Effector CD4-positive, alpha-beta T cell (primary cell): ENCODE measurements at places on chromosomes 16 and 17.

DNA sequence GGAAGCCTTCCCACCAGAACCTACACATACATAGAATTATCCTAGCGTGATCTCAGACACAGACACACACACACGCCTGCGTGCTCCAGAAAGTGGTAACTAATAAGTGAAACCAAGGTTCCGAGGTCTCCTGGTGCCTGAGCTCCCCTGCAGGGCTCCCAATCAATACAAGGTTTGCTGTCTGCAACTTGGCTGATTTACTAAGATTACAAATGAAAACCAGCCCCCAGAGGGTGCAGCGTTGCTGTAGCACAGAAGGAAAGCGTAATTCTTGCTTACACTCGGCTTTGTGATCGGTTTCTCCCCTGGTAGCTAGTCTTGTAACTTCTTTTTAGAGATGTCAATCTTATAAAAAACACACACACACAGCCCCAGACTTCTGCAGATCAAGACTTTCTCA lies 334.1 kb upstream of the XYLT1 start:
- no peak for DNase-seq

DNA sequence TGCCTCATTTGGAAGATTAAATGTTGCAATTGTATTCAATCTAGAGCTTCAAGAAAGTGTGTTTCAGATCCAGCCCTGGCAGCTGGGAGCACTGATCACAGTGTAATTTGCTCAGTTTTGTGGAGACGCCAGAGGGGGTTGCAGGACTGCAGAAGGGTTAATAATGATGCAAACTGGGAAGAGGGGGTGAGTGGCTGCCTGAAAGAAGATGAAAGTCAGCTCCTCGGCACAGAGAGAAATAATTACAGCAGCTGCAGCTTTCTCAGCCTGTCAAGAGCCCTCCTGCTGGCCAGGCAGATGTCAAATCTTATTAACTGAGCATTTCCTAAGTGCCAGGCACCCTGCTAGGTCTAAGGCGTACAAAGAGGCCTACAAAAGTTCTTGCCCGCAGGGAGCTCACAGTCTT lies 97.7 kb downstream of the ZNF18 start:
- no peak for DNase-seq

- no peak for DNase-seq
These were observed 2.2 kb downstream of the KRTAP4-12 start for GRCh38 chr17:41121742-41122141.

DNA sequence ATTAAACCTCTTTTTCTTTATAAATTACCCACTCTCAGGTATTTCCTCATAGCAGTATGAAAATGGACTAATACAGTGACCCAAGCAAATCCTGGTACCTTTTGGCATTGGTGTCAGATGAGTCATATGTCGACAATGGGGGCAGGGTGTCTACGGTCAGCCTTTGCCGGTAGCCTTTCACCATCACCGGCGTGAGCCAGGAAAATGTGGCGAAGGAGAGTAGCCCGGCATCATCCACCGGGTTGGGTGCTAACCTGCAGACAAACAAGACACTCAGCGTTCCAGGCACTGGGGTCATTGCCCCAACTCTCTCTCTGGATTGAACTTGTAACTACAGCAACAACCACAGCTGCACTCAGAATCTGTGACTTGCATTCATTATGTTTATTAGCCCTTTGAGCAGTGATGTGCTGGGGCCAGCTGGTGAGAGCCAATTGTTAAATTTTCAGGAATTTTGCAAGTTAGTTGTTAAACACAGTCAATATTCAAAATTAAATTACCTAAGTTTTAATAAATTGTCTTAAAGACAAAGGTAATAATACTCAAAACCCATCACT lies 11.9 kb downstream of the ABCC12 start:
- DNase-seq = no peak

DNA sequence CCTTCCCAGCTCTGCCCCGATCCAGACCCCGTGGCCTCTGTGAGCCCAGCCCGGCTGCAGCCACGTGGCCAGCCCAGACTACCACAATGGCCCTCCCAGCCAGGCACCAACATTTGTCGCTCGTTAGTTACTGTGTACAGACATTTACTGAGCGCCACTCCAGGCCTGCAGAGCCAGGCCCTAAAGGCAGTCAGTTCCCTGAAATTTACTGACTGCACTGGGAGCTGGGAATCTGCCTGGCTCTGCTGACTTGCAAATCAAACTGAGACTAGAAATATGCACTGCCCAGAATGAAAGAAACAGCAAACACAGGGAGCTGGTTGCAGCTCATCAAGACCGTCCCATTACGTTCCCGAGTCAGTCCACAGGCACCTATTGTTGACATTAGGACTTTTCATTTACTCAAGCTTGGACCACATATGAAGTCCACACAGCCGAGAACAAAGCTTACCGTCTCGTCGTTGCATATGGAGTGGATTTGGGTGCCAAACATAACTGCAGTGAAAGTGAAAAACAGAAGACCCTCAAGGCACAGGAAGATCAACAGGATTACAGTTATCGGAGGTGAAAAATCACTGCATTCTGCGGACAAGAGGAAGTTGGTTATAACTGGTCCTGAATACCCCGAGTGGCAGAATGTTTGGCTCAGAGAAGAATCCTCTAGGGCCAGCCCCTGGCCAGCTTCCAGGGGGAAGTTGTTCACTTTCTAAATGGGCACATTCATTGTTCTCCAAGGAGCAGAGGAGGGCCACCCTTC lies 34.5 kb downstream of the ZDHHC7 start:
- no peak for DNase-seq

DNA sequence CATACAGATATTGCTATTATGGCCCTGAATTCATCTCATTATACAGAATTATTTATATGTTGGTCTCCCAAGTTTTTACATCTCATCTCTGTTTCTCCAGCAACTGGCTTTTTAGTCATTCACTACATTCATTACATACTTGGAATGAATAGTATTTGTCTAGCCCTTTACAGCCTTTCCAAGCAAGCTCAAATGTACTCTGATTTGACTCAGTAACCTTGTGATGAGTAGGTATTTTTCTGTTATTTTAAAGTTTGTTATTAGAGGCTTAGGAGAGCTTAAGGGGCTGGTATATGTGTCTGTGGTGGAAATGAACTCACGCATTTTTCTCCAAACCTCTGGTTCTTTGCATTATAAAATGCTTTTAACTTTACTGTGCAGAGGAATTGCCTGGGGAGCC lies 224.7 kb downstream of the SNX29 start:
- DNase-seq = no peak

DNA sequence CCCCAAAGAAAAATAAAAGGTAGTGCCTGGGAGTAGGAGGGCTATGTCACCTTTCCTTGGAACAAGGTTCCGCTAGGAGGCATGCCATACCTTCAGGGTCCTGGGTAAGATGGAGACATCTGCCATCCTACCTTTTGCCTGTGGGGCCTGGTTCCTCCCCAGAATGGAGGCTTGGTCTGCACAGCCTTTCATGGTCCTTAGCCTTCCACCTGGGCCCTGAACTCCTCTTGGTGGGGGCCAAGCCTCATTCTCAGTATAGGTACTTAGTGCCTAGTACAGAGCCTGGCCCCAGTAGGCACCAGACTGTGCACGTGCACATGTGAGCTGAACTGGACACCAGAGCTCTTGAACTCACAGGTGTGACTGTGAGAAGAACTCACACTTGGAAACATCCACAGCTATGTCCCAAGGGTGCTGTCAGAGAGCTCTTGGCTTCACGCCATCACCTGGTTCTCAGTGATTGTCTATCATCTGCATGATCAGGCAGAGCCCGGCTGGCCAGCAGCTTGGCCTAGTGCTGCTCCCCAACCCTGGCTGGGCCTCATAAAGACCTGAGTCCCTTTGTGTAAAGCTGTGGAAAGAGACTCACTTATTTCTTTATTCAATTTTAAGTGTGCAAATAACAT lies 143.2 kb downstream of the SOCS1 start:
- no peak for DNase-seq
